NCI-H510A treated with DMSO at 0.1 percent for 48 hours (cell line): ENCODE measurements at places on chromosomes 7 and 10.
A peak's percentile ranks its signal among the peaks of the same experiment; 100 is the strongest.

DNA sequence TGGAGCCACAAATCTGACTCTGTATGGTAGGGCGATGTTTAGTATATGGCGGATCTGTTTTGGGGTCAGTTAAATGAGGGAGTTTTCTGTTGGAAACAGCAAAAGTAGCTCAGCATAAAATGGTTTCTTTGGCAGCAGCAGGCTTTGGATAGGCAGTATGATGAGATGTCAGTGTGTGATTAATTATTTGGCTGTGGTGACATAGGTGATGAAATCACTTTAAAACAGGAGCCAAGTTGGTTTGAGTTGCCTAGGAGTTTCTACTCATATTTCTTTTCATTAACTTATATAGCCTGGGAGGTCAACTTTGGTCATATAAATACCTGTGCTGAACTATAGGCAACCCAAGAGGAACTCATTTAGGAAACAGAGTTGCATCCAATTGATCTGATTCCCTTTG lies 291.2 kb downstream of the LRMDA start:
- DNase-seq: no peak

GRCh38 chr10:2948127-2948854 lies 119.1 kb upstream of the PFKP start:
- no peak for DNase-seq

DNA sequence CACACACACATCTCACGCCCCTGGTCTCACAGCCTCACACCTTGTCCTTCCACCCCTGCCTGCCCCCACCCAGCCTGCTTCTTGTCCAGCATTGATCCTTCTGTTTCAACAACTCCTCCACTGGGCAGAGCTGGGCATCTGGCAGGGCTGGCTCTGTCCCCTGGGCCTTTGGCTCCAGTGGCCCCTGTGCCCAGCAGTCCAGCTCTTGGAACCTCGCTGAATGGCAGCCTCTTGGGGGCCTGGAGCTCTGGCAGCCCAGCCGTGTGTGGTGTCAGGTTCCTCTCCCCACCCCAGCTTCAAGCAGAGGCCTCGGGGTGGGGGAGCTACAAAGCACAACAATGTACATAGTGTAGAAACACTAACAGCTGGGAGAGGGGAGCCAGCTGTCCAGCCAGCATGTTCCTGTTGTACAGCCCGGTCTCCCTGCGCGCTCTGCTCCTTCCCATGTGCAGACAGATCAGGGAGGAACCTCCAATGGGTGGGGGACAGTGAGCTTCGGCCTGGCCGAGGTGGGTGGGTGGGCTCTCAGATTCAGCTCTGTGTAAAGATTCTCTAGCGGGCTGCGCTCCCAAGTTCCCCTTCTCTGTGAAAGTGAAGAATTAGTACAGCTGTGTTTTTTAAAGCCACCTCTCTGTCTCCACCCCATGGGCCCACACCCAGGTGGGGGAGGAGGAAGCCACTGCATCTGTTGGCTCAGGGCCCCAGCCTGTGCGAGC lies 19.4 kb downstream of the ZMIZ2 start:
- DNase-seq: no peak

- no peak for DNase-seq
Observed at GRCh38 chr10:79139124-79139835, 70.5 kb downstream of the ZMIZ1 start.

GRCh38 chr10:30188101-30188500 lies 128.7 kb upstream of the JCAD start:
- DNase-seq: no peak

DNA sequence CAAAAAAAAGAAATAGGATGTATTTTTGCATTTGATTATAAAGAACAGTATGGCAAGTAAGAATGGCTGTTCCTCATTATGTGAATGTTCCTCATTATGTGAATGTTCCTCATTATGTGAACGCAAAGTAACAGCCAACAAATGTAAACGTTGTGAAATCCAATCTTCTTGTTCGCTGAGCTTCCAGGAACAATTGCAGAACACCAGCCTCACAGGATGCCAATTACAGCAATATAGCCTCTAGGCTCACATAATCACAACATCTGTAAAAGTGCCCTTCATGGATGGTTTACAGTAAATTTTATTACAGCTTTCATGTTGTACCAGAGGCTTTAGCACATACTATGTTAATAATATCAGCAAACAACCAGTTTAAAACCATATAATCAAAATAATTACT lies 71.6 kb downstream of the THSD7A start:
- peak; percentile 30 for DNase-seq

- no peak for DNase-seq
Observed at GRCh38 chr7:17493446-17493845, 195.0 kb downstream of the AHR start.
